ENCODE measurements at places on chromosomes 12 and 14.

DNA sequence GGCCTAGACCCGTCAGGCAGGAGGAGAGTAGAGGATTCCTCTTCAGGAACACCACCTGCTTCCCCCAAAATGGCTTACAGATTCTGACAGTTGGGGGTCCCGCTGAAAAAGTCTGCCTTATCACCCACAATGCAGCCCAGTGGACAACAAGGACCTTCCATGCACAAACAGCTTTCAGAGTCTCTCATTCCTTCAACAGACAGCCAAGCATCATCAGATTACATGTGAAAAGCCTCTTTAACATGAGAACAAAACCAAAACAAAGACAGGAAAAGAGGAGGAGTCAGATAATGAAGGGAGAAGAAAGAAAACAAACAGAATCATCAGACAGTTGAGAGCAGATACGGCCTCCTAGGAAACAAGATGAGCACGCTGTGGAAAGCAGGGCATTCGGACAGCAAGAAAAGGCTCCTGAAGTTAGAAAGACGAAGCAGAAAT lies 18.3 kb downstream of the KCTD10 start:
- peak; percentile 91 for DNase-seq

GRCh38 chr12:69679119-69679518 lies 20.0 kb downstream of the BEST3 start:
- DNase-seq: no peak

- no peak for DNase-seq
Observed at GRCh38 chr14:26707234-26707633, 109.4 kb upstream of the NOVA1 start.

DNA sequence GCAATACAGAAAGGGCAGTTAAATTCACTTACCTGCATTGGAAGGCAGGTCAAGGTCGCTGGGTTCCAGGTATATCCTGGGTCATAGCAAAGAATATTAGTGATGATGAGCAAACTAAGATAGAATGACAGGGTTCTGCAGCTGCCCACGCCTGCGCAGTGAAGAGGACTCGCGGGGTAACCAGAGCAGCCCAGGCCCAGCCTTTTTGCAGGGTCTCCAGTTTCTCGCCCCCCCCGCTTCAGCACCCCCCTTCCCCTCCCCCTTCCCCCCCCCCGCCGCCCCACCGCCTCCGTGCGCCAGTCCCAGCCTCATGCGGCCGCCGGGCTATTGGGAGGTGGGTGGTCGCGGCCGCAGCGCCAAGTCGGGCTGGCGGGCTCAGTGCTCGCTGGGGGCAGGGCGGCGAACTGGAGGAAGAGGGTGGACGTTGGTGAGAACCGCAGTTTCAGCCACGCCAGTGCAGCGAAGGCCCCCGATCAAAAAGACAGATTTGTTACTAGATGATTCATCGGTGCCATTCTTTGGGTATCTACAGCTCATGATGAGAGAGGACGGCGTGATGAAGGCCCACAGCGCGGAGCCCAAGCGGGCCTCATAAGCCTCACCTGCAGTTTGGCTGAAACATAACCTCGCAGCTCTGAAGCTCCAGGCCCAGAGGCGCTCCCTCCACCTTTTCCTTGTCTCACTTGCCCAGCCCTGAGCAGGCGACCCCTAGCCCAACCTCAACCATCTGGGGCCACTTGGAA lies 20.2 kb downstream of the SLC2A3 start:
- no peak for DNase-seq

GRCh38 chr12:130948136-130948535 lies 5.6 kb upstream of the ADGRD1 start:
- no peak for DNase-seq

DNA sequence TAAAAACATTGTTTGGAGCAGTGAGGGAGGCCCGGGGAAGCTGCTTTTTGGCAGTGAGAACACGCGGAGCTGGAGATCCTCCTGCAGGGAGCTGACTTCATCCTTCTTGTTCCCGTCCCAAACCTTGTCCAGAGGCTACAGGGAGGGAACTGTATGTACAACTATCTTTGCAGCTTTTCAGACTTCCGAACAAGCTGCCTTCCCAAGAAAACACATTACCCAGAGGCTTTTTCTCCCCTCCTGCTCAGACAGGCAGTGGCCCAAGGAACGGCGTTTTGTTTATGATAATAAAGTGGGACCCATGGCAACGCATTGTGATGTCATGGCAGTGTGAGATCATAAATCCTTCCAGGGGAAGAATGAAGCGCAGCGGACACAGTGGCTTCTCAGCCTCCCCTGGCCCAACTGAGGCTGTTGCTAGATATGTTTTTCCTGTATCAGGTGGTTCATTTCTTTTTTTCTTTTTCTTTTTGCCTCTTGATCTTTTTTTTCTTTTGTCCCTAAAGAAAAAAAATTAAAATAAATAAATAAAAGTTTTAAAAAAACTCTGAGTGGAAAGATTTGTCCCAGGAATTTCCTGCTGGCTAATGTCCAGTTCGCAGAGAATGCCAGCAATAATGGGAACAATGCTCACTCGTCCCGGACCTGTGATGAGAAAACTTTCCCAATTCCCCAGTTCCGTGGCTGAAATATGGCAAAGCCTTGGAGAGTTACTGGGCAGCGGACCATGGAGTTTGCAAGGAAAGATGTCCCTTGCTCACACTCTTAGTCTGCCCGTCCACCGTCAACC lies 103.4 kb upstream of the MAP1LC3B2 start:
- DNase-seq: no peak

Measured in NT2/D1 (cell line).